ENCODE measurements at places on chromosomes 3 and 15. TPM values are rescaled to one million over a fixed set of nuclear protein-coding genes. Genes with fewer than 3 reads are reported as not detected.

GRCh38 chr3:184077881-184078280, 19.0 kb upstream of the HTR3E start:
- no peak for DNase-seq
- no peaks in the 10 kb centered on the region for H3K27me3 ChIP-seq
- no peaks in the 10 kb centered on the region for H3K4me1 ChIP-seq
- H3K36me3 ChIP-seq: no peaks in the 10 kb centered on the region
- no peak overlapping the region for H3K4me3 ChIP-seq

The DOCK3 gene
- total RNA-seq: 2.4 TPM

DNA sequence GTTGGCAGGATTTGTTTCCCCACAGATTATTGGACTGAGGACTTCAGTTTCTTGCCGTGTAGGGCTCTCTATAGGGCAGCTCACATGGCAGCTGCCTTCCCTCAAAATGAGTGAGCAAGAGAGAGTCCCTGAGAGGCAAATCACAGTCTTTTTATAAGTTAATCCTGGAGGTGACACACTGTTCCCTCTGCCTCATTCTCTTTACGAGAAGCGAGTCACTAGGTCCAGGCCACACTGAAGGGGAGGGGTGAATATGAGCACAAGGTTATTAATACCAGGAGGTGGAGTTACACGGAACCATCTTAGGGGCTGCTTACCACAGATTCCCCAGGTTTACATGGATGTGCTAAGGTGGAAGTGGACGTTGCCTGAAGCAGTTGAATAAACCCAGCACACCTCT, 77.0 kb downstream of the LPP start:
- no peak for DNase-seq
- no peaks in the 10 kb centered on the region for H3K36me3 ChIP-seq

GRCh38 chr15:41872166-41872747, 21.6 kb downstream of the SPTBN5 start:
- no peak overlapping the region for H3K4me3 ChIP-seq
- no peak overlapping the region for H3K27ac ChIP-seq
- H3K27me3 ChIP-seq: no peaks in the 10 kb centered on the region
- DNase-seq: no peak
- peaks cover 4% of the 10 kb centered on the region for H3K4me1 ChIP-seq
- no peaks in the 10 kb centered on the region for H3K36me3 ChIP-seq

- no peak for DNase-seq
- no peaks in the 10 kb centered on the region for H3K4me1 ChIP-seq
- H3K36me3 ChIP-seq: no peaks in the 10 kb centered on the region
- no peak overlapping the region for H3K4me3 ChIP-seq
- no peak overlapping the region for H3K27ac ChIP-seq
Observed at GRCh38 chr3:197260491-197261163, 37.8 kb downstream of the DLG1 start.

The DNAH12 gene
- 0.30 TPM for total RNA-seq

DNA sequence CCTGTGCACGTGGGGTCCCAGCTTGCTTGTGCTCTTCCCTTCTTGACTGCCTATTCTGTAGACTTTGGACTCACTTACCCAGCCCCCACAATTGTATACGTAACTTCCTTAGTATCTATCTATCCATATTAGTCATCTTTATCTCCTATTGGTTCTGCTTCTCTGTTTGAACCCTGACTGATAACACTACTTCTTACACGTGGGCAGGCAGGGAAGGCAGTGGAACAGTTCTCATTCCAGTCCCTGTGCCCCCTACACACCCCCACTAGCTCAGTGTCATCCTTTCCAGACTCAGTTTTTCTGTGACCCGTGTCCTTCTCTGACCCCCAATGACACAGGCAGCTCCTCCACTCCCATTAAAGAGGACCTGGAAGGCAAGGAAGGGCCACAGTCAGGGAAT, 74.2 kb upstream of the FBN1 start:
- no peaks in the 10 kb centered on the region for H3K27me3 ChIP-seq
- no peak overlapping the region for H3K4me3 ChIP-seq
- H3K27ac ChIP-seq: no peak overlapping the region
- no peaks in the 10 kb centered on the region for H3K36me3 ChIP-seq
- no peaks in the 10 kb centered on the region for H3K4me1 ChIP-seq

The LRRC31 gene
- total RNA-seq: not detected

The ACTRT3 gene
- 0.68 TPM for total RNA-seq

- no peak overlapping the region for H3K27ac ChIP-seq
- no peak overlapping the region for H3K4me3 ChIP-seq
- H3K4me1 ChIP-seq: no peaks in the 10 kb centered on the region
Observed at GRCh38 chr3:117473981-117474538, 764.5 kb downstream of the TUSC7 start.

The TM4SF18 gene
- not detected for total RNA-seq
